CD4-positive, alpha-beta T cell treated with Interleukin-12 subunit alpha and Interleukin-12 subunit beta, for 1 hour (primary cell): ENCODE measurements at places on chromosomes 2 and 18.

- DNase-seq = no peak
Measured at GRCh38 chr2:9207641-9208311, 1.2 kb downstream of the ASAP2 start.

DNA sequence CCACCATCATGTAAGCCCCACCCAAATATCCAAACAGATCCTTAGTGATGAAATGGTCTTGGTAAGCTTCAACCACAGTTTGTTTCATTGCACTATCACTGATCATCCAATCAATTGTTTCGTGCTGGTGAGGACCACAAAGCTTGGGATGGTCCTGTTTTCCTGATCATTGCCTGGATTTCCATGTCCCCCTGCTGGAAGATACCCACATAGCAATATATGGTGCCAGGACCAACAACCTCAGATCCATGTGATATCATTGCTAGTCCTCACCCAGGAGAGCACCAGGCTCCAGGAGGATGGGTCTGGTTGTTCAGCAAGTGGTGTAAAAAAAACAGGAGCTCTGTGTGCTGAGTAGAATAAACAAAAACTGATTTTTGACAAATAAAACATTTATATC is 206.5 kb upstream of the SH3BP4 start:
- DNase-seq = no peak

- no peak for DNase-seq
Measured at GRCh38 chr2:125652280-125652679, 1003.7 kb upstream of the GYPC start.

- DNase-seq = no peak
Measured at GRCh38 chr2:236105955-236106607, 62.1 kb downstream of the GBX2 start.

DNA sequence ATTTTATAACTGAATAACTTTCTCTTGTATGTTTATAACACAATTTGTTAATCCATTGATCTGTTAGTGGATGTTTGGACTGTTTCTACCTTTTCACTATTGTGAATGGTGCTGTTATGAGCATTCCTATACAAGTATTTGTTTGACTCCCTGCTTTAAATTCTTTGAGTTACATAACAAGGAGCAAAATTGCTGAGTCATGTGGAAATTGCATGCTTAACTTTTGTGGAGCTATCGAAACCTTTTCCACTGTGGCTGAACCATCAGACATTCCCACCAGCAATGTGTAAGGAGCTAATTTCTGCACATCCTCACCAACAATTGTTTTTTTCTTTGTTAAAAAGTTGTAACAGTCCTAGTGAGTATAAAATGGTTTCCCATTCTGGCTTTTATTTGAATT is 415.5 kb downstream of the CBLN2 start:
- DNase-seq = no peak

GRCh38 chr2:195575016-195575415 is 82.0 kb upstream of the SLC39A10 start:
- no peak for DNase-seq

DNA sequence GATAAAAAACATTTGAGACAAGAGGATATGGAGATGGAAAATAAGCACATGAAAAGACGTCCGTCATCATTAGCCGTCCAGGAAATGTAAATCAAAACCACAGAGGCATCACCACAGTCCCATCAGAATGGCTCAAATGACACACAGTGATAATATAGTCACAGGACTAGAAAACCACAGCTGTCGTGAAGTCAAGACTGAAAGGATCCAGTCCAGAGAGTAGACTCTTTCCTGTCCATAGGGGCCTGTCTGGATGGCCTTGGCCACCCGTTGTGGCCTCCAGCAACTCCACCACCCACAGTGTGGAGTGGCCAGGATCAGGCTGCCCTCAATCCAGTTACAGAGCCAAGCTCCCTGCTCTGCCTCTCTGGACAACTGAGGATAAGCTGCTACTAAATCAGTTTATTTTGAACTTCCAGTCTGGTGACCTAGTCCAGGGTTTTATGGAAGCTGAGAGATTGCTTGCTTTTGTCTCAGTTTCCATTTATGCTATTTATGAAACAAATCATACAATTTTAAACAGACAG is 60.4 kb downstream of the RHOB start:
- no peak for DNase-seq

- DNase-seq = no peak
Measured at GRCh38 chr2:68385907-68386287, 20.8 kb downstream of the PLEK start.

- no peak for DNase-seq
Measured at GRCh38 chr2:30464544-30465170, 17.6 kb downstream of the LCLAT1 start.

GRCh38 chr2:105393373-105394055 is 5.3 kb downstream of the FHL2 start:
- DNase-seq = no peak
